ENCODE measurements at places on chromosomes 12 and 14.
A peak's percentile ranks its signal among the peaks of the same experiment; 100 is the strongest.

GRCh38 chr12:77842430-77842829 is 11.7 kb downstream of the NAV3 start:
- no peak for DNase-seq

GRCh38 chr12:25659621-25660020 is 106.5 kb upstream of the LMNTD1 start:
- no peak for DNase-seq

- no peak for DNase-seq
Observed at GRCh38 chr14:22338917-22339715, 249.9 kb downstream of the DAD1 start.

DNA sequence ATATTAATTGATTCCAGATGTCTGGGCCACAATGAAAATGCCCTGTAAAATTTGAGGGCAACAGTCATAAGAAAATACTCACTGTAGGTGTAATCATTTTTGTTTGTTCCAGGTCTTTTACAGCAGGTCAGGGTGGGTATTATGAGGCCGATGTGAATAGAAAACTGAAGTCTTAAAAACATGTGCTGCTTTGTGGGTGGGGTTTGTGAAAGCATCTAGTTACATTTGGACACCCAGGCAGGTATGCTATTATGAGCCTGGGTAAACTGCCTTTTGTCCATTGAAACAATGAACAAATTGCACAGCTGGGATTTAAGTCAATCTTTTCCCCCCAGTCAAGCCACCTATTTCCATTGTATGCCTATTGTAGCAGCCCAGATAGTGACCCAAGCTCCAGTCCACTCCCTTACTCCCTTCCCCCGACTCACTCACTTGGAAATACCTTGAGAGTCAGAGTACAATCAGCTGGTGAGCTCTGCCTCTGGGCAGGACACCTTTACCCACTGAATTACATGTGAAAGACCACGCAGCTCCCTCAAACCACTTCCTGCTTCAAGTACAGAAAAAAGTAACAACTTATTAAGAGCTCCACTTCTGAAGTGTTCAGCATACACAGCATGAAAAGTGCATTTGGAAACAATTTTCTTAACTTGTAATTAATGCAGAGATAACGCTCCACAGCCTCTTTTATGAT is 1.8 kb downstream of the IGF1 start:
- peak; percentile 39 for DNase-seq

DNA sequence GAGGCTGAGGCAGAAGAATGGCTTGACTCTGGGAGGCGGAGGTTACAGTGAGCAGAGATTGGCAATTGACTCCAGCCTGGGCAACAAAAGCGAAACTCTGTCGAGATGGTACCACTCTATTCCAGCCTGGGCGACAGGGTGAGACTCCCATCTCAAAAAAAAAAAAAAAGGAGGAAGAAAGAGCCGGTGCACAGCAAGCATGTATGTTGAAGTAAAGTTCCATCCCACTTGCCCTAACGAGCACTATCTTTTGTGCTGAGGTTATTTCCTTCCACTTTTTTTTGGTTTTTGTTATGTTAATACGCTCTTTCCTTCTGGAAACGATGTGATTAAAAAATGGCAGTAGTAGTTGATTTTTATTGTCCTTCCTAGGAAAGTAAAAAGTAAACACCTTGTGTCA is 19.5 kb upstream of the GOLGA5 start:
- no peak for DNase-seq

GRCh38 chr12:91317306-91317705 is 134.7 kb upstream of the DCN start:
- DNase-seq, result no peak
